NCI-H526 (cell line): ENCODE measurements at places on chromosomes 3 and 15.
A peak's percentile ranks its signal among the peaks of the same experiment; 100 is the strongest.

DNA sequence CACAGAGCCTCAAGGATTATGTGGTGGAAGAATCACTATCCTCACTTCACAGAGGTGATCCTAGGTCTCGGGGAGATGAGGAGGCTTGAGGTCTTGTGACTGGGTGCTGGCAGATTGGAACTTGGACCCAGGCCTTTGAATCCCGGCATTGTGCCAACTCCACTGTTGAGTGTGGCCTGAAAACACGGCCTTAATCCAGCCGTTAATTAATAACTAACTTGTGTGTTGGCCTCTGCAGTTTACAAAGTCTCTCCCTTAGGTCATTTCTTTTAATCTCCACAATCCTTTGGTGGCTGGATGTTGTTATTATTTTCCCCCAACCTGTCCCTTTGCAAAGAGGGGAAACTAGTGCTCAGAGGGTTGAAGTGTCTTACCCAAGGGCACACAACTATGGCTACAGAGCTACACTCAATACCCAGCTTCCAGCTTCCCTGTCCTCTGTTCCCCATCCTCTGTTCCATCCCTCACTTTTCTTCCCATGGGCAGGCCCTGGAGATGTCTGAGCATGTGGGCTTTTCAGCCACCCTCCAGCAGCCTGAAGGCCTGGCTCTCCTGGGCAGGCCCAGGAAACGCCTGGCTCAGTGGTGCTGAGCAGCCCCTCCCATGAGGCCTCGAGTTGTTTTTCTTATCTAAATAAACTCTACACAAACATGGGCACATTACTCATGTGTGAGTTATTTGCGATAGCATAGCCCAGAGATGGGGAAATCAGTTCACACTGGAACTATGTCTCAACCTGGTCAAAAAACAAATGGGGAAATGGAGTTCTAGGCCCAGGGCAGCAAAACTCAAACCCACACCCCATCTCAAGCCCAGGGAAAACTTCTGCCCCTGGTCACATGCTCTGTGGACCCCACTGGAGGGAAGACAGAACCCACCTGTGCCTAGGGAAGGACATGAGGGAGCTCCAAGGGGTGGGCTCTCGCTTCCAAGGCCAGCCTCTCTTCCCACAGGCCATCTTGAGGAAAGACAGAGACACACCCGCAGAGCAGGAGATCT is 16.8 kb upstream of the SMAD3 start:
- peak; percentile 83 for DNase-seq

DNA sequence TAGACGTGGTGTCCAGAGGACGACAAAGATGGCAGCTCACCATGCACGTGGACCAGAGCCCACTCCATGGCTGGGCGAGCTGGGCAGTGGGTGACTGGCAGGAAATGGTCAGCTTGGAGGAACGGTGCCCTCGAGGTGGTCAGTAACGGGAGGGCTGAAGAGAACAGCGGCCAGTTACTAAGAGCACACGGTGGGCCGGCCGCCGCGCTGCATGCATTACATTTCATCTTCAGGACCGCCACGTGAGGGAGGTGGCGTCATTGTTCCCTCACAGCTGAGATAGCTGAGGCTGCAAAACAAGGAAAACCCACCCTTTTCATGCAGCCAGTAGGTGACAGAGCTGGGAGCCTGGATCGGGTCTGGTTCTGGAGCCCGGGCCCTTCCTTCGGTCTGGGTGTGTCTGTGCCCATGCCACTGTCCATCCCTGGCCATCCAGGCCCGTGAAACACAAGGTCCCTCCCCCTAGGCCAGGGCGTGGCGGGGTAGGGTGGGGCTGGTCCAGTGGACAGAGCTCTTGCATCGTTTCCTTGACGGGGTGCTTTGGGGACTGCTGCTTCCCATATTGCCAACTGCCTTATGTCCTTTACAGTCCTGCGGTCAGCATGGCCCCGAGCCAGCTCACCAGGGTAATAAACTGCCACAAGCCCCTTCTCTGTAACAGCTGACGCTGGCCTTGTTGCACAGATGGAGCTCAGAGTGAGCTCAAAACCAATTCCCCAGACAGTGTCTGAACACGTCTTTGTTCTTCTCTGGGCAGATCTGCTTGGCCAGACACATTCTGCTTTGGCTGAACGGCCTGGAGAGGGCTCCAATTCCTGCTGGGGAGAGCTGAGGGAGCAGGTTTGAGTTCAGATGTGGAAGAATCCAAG is 51.8 kb downstream of the RGMA start:
- no peak for DNase-seq

DNA sequence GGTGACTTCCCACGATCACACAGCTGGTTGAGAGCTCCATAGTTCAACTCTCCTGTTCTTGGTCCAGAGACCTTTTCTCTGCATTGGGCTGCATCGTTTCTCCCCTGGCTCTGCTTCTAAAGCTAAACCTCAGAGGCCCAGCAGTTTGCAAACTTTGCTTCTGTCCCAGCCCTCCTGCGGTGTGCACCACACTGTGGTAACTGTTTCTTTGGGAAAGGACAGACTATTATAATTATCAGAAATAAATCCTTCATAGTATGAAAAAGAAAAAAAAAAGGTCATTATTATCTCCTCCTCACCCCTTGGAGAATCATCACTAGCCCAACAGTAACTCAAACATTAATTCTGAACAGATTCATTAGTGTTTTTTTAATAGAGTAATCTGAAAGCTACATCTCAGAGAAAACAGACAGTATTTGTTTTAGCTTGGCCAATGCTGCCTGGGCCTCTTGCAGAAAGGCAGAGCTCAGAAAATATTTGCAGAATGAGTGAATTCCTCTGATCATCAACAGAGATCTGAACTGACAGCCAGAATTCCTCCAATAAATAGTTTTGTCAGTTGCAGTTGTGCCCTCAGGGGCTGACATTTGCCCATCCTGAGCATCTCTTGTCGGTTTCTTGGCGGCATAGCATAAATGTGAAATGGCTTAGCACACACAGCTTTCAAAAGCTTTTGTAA is 52.9 kb downstream of the BFSP2 start:
- no peak for DNase-seq

- no peak for DNase-seq
Measured at GRCh38 chr15:41336549-41336948, 3.9 kb downstream of the NUSAP1 start.

GRCh38 chr15:61200626-61201025 is 28.5 kb downstream of the RORA start:
- no peak for DNase-seq
